Thymus (tissue), 14 donors: ENCODE measurements at places on chromosomes 1 and 21.
A peak's percentile ranks its signal among the peaks of the same experiment; 100 is the strongest.

- no peak overlapping the region for H3K4me3 ChIP-seq
- no peaks in the 10 kb centered on the region for H3K27me3 ChIP-seq
- DNase-seq: no peak
Measured at GRCh38 chr1:89912073-89912472, 82.8 kb upstream of the ZNF326 start.

DNA sequence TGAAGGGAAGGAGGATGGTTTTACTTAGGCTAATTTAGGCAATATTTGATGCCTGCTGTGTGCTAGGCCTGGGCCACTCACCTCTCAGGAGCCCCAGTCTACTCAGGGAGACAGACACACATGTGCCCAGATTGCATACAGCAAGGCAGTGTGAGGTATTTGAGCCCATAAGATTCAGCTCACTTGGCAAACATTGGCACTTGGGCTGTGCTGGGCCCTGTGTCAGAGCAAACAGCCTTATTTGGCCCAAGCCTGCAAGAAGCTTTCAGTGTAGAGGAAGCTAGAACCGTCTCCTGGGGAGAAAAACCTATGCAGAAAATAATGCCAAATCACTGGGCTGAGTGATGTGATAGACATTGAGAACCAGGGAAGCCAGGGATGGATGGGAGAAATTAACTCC lies 3.9 kb upstream of the SYNC start:
- no peaks in the 10 kb centered on the region for H3K4me1 ChIP-seq
- H3K27me3 ChIP-seq: peaks cover 37% of the 10 kb centered on the region
- H3K36me3 ChIP-seq: no peaks in the 10 kb centered on the region

DNA sequence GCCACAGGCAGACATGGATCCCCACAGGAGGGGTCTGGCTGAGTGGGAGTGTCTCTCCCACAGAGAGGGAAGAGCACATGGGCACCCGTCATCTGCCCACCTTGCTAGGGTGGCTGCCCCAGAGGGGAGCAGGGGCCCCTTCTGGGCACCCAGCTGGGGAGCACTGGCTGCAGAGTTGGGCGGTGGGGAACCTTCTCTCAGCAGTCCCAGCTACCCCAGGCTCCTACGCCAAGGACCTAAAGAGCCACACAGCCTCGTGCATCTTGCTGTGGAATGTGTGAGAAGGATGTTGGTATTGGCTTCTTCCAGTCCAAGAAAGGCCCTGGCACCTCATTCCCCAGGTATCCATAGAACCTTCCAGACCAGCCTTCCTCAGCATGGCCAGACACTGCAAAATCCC lies 250.6 kb upstream of the VAMP3 start:
- no peak overlapping the region for H3K4me3 ChIP-seq
- H3K4me1 ChIP-seq: no peaks in the 10 kb centered on the region
- H3K27me3 ChIP-seq: no peaks in the 10 kb centered on the region

GRCh38 chr1:8943498-8944405 lies 1.9 kb upstream of the CA6 start:
- no peak overlapping the region for H3K4me3 ChIP-seq
- H3K27ac ChIP-seq: no peak overlapping the region
- no peaks in the 10 kb centered on the region for H3K27me3 ChIP-seq

- peak within 1 kb of the TSS; percentile 87 for H3K4me3 ChIP-seq
- peaks cover 9% of the 10 kb centered on the region for H3K4me1 ChIP-seq
- DNase-seq: peak; percentile 90
- no peaks in the 10 kb centered on the region for H3K36me3 ChIP-seq
- peaks cover 27% of the 10 kb centered on the region for H3K27me3 ChIP-seq
- peak within 1 kb of the TSS; percentile 80 for H3K27ac ChIP-seq
Measured at GRCh38 chr1:95233737-95234500, at the start of gene RWDD3. RWDD3 (plus strand) TSS chr1:95234210; CDS start chr1:95234231, 21 bp downstream.

GRCh38 chr1:238647877-238648276 lies 738.5 kb upstream of the CHRM3 start:
- H3K36me3 ChIP-seq: no peaks in the 10 kb centered on the region
- no peak overlapping the region for H3K4me3 ChIP-seq
- no peak overlapping the region for H3K27ac ChIP-seq
- no peaks in the 10 kb centered on the region for H3K4me1 ChIP-seq
- H3K27me3 ChIP-seq: no peaks in the 10 kb centered on the region
- DNase-seq: no peak

DNA sequence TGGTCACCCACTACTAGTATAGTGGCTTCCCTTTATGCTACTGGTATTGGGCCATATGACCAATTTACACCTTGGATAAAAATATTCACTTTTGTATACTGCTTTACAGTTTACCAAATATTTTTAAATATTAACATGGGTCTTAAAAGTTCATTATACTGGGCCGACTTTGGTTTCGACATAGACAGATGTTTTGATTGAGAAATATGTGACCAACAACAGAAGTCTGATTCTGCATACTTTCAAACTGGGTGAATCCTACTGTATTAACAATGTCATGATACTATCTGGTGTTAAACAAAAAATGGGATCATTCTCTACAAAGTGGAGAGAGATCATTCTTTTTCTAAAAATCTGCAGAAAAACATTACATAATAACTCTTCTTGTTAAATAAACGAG lies 134.8 kb downstream of the AKT3 start:
- H3K4me3 ChIP-seq: no peak overlapping the region
- DNase-seq: no peak
- no peaks in the 10 kb centered on the region for H3K27me3 ChIP-seq
- H3K36me3 ChIP-seq: no peaks in the 10 kb centered on the region
- H3K27ac ChIP-seq: no peak overlapping the region
- H3K4me1 ChIP-seq: peaks cover 5% of the 10 kb centered on the region

GRCh38 chr1:150869683-150870082 lies 6.7 kb downstream of the ARNT start:
- no peaks in the 10 kb centered on the region for H3K4me1 ChIP-seq
- no peak overlapping the region for H3K27ac ChIP-seq
- peaks cover 7% of the 10 kb centered on the region for H3K36me3 ChIP-seq
- H3K27me3 ChIP-seq: no peaks in the 10 kb centered on the region
- peak; percentile 31 for DNase-seq
- H3K4me3 ChIP-seq: no peak overlapping the region

DNA sequence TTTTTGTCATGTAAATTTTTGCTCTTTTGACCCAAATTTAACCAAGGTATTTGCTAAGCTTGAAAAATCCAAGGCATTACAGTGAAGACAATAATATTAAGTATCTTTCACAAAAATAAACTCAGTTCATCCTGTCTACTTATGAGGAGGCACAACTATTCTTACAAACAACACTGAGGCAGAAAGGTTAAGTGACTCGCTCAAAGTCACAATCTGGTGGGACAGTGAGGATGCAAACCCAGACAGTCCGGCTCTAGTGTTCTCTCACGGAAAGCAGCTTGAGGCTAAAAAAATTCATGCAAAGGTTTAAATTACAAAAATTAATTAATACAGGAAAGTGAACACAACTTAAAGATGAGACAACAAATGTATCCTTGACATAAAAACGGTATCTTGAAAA lies 125.3 kb downstream of the SIPA1L2 start:
- H3K36me3 ChIP-seq: no peaks in the 10 kb centered on the region
- no peaks in the 10 kb centered on the region for H3K4me1 ChIP-seq
- no peaks in the 10 kb centered on the region for H3K27me3 ChIP-seq
- no peak for DNase-seq
- no peak overlapping the region for H3K4me3 ChIP-seq
- H3K27ac ChIP-seq: no peak overlapping the region

GRCh38 chr1:71660411-71660810 lies 579.6 kb upstream of the ZRANB2 start:
- H3K27ac ChIP-seq: no peak overlapping the region
- no peak for DNase-seq
- H3K4me3 ChIP-seq: no peak overlapping the region
- H3K36me3 ChIP-seq: no peaks in the 10 kb centered on the region
- H3K4me1 ChIP-seq: no peaks in the 10 kb centered on the region

DNA sequence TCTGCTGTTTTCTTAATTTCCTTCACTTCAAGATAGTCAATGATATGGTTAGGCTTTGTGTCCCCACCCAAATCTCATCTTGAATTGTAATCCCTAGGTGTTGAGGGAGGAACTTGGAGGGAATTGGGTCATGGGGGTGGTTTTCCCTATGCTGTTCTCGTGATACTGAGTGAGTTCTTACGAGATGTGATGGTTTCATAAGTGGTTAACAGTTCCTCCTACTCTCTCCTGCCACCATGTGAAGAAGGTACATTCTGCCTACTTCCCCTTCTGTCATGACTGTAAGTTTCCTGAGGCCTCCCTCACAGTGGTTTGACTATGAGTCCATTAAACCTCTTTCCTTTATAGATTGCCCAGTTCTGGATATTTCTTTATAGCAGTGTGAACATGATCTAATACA lies 74.0 kb upstream of the SAMSN1 start:
- H3K4me3 ChIP-seq: no peak overlapping the region
- no peaks in the 10 kb centered on the region for H3K4me1 ChIP-seq
- no peak overlapping the region for H3K27ac ChIP-seq

- no peaks in the 10 kb centered on the region for H3K4me1 ChIP-seq
- no peaks in the 10 kb centered on the region for H3K36me3 ChIP-seq
- no peak overlapping the region for H3K4me3 ChIP-seq
- no peak overlapping the region for H3K27ac ChIP-seq
- H3K27me3 ChIP-seq: no peaks in the 10 kb centered on the region
- DNase-seq: no peak
Measured at GRCh38 chr1:238642231-238642630, 744.1 kb upstream of the CHRM3 start.

DNA sequence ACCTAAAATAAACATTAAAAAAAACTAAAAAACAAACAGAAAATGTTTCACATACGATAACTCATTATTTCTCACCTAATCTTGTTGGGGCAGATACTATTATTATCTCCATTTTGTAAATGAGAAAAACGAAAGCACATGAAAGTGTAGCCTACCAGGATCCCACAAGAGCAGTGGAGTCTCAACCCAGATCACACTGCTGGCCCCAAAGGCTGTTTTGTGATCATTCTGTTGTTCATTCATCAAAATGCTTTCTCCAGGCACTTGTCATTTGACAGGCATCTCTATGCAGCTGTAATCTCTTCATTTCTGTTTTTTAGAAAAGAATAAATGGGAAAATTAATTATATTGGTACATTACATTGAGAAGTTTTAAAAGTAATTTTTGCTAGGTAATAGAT lies 67.5 kb downstream of the AK5 start:
- no peaks in the 10 kb centered on the region for H3K27me3 ChIP-seq
- H3K4me3 ChIP-seq: no peak overlapping the region
- H3K4me1 ChIP-seq: no peaks in the 10 kb centered on the region
- no peak for DNase-seq

GRCh38 chr21:41653954-41654491 lies 112.8 kb downstream of the RIPK4 start:
- DNase-seq: no peak
- no peaks in the 10 kb centered on the region for H3K36me3 ChIP-seq
- H3K4me1 ChIP-seq: no peaks in the 10 kb centered on the region
- no peak overlapping the region for H3K27ac ChIP-seq
- no peaks in the 10 kb centered on the region for H3K27me3 ChIP-seq
- no peak overlapping the region for H3K4me3 ChIP-seq

GRCh38 chr1:81155131-81155530 lies 645.6 kb upstream of the ADGRL2 start:
- no peak overlapping the region for H3K27ac ChIP-seq
- H3K27me3 ChIP-seq: no peaks in the 10 kb centered on the region
- H3K4me3 ChIP-seq: no peak overlapping the region

DNA sequence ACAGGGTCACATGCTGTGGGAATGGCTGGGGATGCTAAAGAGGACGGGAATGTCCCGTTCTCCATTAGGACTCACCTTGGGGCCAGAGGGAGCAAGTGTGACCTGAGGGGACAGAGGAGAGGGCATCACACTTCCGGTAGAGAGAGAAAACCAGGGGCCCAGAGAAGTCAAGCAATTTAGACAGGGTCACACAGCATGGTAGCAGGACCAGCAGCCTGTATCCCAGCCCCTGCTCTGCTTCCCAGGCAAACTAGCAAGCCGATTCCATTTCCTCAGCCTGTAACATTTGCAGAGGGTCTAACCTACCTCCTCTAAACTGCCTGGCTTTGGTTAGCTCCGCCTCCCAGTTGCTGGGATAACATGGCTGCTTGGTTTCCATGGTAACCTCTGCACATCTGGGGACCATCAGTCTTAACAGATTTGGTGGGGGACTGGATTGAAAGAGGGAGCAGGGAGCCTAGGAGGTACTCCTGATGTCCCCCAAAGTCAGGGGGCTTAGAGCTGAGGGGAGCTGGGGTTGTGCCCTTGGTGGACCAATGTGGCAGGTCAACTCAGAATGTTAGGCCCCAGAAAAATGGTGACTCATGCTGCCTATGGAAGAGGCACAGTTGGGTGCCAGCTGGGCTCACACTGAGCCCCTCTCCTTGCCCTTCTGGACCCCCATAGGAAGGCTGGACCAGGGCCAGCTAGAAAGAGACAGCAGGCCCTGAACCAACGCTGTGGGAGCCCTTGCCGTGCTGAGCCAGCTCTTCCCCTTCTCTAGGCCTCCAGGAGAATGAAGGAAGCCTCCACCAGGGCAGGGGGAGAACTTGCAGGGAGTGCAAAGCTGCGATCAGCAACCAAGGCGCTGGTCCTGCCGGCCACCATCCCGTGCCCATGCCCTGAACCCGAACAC lies 9.5 kb downstream of the COL16A1 start:
- no peak for DNase-seq
- H3K27ac ChIP-seq: no peak overlapping the region
- no peaks in the 10 kb centered on the region for H3K36me3 ChIP-seq
- no peak overlapping the region for H3K4me3 ChIP-seq
- no peaks in the 10 kb centered on the region for H3K4me1 ChIP-seq

DNA sequence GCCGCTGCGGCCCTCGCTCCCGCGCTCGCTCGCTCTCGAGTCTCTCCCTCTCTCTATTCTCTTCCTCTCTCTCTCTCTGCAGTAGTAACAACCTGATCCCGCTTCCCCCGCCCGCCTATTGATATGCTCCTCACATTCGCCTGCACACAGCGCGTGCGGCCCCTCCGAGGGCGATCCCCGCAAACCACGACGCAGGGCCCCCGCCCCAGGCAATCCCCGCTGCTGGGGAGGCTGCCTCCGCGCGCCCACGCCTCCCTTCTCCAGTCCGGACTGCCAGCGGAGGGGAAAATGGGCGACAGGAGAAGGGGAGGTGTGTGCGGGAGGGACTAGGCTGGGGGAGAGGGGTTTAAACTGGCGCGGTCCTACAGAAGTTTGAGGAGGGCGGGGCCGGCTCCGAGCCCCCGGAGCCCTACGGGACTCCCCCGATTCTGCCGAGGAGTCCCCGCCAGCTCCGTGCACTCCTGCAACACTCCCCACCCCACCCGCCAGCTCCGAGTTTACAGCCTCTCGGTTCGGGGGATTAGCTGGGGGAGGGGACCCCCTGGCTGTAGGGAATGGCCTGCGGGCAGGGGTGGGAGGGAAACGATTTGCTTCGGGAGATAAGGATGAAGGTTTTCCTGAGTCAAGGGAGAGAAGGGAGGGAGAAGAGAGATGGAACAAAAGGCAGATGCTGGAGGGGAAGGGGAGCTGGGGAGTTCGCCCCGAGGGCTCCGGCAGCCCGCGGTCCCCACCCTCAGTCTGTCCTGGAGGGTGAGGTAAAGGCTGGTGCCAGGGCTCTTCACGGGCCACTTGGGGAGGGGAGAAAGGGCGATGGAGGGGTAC lies 66.6 kb downstream of the SYT2 start:
- DNase-seq: no peak
- H3K4me1 ChIP-seq: no peaks in the 10 kb centered on the region
- H3K27me3 ChIP-seq: peaks cover 92% of the 10 kb centered on the region
- H3K36me3 ChIP-seq: no peaks in the 10 kb centered on the region
- no peak overlapping the region for H3K27ac ChIP-seq
